ENCODE measurements at places on chromosomes 11 and 22.

- no peak for DNase-seq
Measured at GRCh38 chr22:50264946-50265669, 3.6 kb upstream of the MAPK12 start.

- DNase-seq, result no peak
Measured at GRCh38 chr11:85459304-85459703, 167.8 kb downstream of the DLG2 start.

DNA sequence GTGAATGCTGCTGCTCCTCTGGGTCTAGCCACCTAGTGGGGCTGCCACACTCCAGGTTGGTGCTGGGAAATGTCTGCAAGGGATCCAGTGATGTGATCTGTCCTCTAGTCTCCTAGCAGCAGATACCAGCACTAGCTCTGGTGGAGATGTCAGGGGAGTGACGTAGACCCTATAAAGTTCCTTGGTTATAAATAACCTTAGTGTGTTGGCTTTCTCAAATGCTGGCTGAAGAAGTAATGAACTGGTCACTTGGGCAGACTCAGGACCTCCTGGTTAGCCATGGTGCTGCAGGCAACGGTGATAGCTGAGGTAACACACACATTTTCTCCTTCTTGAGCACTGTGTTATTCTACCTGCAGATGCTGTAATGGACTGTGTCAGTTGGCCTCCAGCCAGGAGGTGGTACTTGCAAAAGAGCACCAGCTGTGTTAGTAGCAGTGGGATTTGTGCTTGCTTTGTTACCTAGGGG is 35.5 kb downstream of the BBOX1 start:
- DNase-seq, result no peak

- DNase-seq, result no peak
Measured at GRCh38 chr22:48753381-48753730, 1074.3 kb downstream of the BRD1 start.

- DNase-seq, result no peak
Measured at GRCh38 chr11:27041141-27041899, 705 bp downstream of the BBOX1 start.
